NCI-H1694 (cell line): ENCODE measurements at places on chromosomes 4 and X.

GRCh38 chr4:60579335-60579734 is 620.8 kb upstream of the ADGRL3 start:
- no peak for DNase-seq

- no peak for DNase-seq
These were observed 148.7 kb downstream of the FGF16 start for GRCh38 chrX:77595848-77596247.

DNA sequence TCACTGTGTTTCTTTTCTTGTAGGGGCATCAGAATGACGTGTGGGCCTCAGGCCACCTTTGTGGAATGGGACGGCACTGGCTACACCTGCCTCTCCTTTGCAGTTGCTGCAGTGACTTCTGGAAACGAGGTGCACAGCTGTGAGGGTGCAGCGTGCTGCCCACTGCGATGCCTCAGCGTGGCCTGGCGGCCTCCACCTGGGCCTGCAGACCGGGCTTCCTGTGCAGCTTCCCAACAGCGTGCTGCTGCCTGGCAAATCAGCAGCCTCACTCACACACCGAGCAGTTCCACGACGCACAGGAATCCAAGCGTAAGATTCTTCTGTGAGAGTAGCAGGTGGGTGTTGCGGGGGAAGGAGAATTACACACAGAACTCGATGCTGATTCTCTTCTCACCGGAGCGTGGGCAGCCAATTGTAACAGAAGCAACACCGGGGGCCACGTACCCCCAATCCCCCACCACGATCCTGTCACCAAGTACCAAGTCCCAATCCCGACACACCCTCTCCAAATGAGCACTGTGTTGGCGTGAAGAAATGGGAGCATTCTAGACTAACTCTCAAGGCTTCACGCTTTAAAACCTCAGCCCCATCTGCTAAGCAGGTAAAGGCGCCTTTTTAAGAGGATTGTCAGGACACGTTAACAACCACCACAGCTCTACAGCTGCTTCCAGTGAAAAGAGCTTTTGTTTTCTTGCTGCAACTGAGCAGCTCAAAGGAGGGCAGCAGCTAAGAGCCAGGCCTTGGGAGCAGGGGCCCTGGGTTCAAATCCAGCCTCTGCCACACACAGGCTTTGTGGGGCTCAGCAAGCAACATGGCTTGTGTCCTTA is 16.9 kb downstream of the WDR1 start:
- no peak for DNase-seq

GRCh38 chr4:156999175-156999517 is 27.5 kb upstream of the PDGFC start:
- peak; percentile 8 for DNase-seq

- no peak for DNase-seq
These were observed 10.2 kb upstream of the PRKG2 start for GRCh38 chr4:81225252-81225651.

DNA sequence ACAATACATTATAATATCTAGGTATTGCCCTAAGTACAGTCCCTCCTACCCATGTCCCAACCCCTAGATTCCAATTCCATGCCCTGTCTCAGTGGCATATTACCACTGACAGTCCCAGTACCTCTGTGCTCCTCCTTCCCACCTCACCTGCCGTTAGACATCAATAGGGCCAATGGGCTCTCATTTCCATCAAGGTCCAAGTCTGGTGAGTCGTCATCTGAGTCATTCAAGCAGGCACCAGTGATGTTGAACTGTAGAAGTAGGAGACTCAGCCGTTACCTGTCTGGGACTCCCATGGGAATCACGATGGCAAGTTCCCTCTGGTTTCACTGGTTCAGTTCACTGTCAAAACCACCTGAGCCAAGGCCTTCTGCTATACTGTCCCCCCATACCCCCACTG is 51.7 kb downstream of the PHF8 start:
- no peak for DNase-seq
